ENCODE measurements at places on chromosomes 7 and 10.

GRCh38 chr7:21368317-21368716 is 59.6 kb upstream of the SP4 start:
- DNase-seq = no peak

- DNase-seq = no peak
Measured at GRCh38 chr7:151899513-151900360, 22.8 kb upstream of the PRKAG2 start.

DNA sequence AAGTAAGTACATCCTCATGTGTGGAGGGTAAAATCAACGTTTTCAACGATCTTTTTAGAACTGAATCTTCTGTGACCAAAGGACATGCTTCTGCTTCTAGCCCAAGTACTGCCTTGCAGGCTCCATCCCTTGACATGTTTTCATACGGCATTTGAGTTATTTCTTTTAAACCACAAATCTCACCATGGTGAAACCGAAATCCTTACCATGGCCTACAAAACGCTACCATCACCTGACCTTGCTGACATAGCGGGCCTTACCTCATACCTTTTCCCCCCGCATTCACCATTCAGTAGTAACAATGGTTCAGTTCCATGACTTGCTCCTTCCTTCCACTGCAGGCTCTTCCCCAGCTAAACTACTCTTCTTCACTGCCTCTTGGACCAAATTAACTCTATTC is 3.5 kb downstream of the RNF216 start:
- DNase-seq = no peak

DNA sequence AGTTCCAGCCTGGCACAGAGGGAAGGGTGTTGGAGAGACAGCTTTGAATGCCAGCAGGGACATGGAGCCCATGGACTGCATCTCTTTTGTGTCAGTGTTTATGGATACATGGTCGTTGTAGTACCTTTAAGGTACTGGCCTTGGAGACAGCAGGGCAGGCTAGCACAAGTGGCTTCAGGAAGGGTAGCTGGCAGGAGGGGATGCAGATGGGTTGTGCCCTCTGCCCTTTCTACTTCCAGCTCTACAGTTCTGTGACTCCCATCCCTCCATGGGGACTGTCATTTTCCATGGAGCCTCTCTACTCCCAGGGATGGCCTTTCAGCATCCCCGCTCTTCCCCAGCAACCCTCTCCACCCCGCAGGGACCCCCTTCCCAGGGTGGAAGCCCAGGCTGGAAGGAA is 25.1 kb downstream of the POLL start:
- no peak for DNase-seq

- no peak for DNase-seq
Measured at GRCh38 chr7:39374436-39375040, 191.7 kb upstream of the YAE1 start.

DNA sequence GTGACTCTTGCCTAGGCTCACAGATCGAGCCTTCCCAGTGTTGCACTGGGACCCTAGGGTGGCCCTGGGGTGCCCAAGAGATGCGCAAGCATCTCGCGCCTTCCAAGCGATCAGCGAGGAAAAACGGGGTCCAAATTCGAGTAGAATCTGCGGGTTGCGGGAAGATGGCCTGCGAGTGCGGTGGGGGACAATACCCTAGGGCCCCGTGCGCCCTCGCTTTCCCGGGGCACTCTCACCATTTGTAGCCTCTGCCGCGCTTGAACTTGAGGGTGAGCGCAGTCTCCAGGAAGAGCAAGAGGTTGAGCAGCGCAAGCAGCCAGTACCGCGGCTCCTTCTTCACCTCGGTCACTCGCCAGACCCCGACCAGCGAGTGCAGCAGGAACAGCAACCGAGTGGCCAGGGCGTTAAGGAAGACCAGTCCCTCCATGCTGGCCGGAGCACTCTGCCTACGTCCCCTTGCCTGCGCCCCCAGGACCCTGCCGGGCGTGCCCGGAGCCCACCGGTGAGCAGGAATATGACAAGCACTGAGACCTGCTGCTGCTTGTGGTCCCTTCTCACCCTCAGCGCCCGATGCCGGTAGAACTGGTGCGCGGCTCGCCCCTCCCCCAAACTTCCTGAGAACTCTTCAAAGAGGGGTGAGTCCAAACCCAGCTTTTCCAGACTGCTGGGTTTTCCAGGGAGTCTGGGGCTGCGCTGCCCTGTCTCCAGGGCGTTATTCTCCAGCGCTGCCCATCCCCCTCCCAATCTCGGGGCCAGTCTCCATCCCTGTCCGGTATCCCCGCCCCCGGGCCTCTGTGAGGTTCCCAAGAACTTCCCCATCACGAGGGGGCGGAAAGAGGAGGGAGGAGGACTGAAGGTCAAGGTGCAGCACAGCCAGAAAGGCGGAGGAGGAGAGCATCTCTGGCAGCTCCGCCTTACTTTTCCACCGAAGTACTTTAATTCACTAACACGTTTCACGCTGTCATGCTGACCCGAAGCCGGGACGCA is at the start of gene TMEM26:
TSS of gene TMEM26 (minus strand) at position 727 of the 987 bp plus-strand sequence. CDS start at position 427, 300 bp downstream.
- peak; percentile 33 for DNase-seq

DNA sequence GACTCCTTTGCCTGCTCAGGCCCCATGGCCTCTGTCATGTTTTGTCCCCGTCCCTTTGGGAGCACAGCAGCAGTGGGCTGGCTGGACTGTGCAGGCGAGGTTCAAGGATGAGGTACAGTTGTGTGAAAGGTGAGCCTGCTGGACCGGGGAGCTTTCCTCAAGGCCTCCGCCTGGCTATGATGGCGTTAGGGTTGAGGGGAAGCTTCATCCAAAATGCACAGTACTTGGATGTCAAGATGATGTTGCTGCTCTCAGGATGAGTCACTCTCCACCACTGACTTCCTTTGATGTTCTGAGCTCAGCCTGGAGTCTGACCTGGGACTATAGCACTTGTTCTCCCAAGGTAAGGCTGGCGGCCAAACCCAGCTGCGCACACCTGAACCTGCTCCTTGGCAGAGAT is 152.7 kb upstream of the SHH start:
- DNase-seq = no peak

DNA sequence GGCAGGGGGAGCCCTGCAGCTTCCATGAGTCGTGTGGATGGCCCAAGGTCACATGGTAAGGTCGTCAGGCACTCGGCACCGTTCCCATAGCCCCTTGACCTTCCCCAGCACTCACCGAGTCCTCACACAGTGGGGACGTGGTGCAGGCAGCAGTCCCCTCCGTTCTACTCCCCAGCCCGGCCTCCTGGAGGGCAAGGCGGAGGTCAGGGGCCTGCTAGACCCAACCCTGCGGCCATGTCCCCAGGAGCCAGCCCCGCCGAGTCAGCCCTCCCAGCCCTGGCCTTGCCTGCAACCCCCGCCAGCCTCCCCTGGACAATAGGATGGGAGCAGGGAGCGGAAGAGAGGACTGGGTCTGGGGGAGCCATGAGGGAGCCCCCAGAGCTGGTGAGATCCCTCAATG is 65.2 kb downstream of the ELFN1 start:
- no peak for DNase-seq

GRCh38 chr10:124648131-124648475 is 96.1 kb downstream of the FAM53B start:
- no peak for DNase-seq

DNA sequence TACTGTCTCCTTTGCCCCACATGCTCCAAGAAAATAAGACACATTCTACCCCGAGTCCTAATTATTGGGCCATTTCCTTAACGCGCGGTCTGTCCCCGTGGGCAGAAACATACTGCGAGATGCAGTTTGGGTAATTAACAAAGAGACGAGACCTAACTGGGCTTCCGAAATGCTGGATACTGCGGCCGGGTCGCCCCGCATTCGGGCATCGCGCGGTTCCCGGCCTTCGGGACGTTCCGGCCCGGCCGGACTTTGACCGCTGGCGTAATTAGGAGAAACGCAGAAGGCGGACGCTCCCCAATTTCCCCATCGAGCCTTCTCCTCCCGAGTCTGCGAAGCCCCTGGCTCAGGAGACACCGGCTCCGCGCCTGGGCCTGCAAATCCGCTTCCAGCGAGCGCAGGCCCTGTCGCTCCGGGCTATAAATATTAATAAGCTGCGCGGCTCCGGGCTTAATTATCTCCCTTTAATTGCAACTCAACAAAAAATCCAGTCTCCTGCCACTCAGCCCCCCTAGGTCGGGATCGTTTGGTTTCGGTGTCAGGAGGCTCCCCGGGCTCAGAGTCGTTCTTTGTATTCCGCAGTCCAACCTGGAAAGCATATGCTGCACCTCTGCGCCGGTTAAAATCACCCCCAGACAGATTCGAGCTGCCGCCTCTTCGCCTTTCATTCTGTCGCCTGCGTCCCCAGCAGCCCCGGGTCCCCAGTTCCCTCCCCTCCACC is 131.5 kb downstream of the SPAG6 start:
- DNase-seq = no peak

- no peak for DNase-seq
Measured at GRCh38 chr10:48490946-48491345, 113.9 kb downstream of the ARHGAP22 start.

DNA sequence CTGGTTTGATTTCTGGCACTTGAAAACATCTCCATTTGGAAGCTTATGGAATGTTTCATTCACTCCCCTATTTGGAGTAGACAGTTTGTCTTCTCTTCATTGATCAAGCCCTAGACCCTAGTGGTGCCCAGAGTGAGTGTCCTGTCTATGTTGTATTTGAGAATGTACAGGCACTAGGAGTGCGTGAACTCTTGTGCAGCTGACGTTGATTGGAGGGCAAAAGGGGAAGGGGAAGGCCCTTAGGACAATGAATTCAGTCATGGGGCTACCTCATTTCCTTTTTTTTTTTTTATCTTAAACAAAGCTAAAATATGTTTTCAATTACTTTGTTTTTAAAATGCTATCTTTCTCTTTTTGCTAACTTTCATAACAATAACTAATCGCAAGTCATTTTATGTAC is 66.5 kb downstream of the ADD3 start:
- no peak for DNase-seq

DNA sequence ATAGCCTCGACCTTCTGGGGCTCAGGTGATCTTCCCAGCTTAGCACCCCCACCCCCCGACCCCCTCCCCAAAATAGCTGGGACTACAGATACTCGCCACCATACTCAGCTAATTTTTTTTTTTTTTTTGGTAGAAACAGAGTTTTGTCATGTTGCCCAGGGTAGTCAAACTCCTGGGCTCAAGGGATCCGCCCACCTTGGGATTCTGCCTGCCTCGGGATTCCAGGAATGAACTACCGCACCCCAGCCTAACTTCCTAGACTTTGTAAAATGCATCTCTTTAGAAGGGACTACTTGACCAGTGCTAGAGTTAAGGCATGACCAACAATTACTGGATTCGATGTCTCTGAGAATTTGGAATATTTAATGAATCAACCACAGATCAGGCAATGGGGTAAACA is 85.9 kb downstream of the MDFIC start:
- no peak for DNase-seq

- peak; percentile 34 for DNase-seq
Measured at GRCh38 chr7:74474271-74474865, 20.7 kb downstream of the GTF2IRD1 start.

DNA sequence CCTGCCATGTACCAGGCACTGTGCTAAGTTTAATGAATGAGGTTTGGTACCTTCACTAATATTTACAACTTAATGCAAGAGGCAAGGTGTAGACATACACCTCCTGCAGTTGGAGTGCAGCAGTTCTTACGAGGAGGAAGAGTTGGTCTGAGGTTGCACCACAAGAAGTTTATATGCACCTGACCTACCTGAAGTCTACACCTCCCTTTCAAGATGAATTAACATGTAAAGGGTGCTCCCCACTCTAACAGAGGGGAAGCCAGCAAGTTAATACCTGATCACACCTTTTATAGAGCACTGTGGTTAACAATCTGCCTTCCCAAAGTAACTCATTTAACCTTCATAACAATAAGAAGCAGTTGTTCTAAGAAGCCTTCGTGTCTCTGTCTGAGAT is 120.0 kb downstream of the LYZL1 start:
- DNase-seq = no peak

GRCh38 chr7:92699560-92699959 is 109.4 kb upstream of the FAM133B start:
- DNase-seq = no peak

GRCh38 chr7:132489776-132490237 is 86.5 kb downstream of the PLXNA4 start:
- no peak for DNase-seq

DNA sequence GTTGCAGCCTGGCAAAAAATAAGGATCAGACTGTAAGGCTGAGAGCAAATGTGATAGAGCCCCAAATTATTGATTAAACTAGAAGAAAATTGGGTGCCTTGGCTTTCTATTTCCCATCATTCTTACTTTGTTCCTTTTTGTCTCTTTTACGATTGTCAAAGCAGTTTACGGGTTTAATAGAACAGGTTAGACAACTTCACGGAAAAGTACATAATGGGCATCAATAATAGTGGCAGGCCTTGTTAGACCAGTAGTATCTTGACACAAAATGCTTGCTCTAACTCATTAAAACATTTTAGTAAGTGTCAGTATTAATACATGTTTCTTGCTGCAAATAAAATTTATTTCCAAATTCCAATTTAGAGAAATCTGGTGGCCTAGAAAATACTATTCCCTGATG is 14.5 kb upstream of the GGCT start:
- no peak for DNase-seq

- DNase-seq = no peak
Measured at GRCh38 chr10:11048707-11049278, 31.1 kb downstream of the CELF2 start.

Measured in AG08395 (cell line).